Stimulated activated CD4-positive, alpha-beta T cell treated with anti-CD3 and anti-CD28 coated beads, Interleukin-1b, Interleukin-23, amount 100 ng/mL, for 24 hours (primary cell): ENCODE measurements at places on chromosomes 16 and 17.
A peak's percentile ranks its signal among the peaks of the same experiment; 100 is the strongest.

DNA sequence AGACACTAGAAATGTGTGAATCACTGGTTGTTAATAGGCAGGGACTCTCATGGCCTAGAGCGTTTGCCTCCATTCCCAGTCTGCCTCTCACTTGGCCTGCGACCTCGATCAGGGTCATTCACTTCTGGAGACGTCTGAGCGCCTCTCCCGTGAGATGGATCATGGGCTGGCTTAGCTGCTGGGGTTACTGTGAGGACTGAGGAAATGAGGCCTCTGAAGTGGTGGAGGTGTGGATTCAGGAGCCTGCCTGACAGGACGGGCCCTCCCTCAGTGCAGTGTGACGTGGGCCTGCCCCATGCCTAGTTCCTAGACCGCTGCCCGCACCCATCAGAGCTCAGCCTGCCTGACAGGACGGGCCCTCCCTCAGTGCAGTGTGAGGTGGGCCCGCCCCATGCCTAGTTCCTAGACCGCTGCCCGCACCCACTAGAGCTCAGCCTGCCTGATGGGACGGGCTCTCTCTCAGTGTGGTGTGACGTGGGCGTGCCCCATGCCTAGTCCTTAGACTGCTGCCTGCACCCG, 61.9 kb downstream of the BANP start:
- DNase-seq: no peak

DNA sequence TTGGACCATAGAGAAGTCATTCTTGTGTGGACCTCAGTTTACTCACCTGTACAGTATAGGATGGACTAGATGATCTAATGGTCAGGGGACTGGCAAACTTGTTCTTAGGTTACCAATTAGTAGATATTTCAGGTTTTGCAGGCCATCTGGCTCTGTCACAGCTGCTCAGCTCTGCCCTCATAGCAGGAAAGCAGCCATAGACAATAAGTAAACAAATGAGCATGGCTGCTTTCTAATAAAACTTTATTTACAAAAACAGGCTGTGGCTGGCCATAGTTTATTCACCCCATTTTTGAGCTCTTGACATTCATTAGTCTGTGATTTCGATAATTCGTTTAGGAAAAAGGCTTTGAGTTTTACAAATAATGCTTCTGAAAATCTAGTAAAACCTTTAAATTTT, 12.7 kb downstream of the BPTF start:
- DNase-seq: no peak

DNA sequence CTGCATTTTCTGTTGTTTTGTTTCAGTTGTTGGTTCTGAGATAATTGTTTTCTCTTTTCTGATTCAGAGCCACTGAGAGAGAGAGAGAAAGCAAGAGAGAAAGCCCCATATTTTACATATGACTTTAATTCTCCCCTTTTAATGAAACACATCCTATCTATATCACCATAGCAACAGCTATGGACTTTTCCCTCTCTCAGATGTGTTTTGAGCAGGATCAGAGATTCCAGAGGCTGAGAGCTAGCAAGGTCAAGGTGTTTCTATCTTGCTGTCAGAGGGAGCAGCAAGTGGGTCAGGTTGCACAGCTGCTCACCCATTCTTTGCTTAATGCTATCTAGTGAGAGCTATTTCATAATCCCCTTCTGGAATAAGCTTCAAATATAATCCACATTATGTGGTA, 415.9 kb downstream of the CA10 start:
- no peak for DNase-seq

- DNase-seq: no peak
Measured at GRCh38 chr17:77815127-77815905, 143.2 kb upstream of the TNRC6C start.

DNA sequence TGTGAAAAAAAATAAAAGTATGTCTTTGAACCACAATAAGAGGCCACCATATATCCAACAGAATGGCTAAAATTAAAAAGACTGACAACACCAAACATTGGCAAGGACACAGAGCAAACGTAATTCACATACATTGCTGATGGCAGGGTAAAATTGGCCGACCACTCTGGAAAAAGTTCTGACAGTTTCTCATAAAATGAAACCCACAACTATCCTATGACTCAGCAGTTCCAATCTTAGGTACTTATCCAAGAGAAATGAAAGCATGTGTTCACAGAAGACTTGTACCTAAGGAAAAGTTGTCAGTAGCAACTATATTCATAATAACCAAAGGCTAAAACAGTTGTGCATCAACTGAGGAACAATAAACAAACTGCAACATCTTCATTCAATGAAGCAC, 357.3 kb upstream of the XYLT1 start:
- no peak for DNase-seq

- no peak for DNase-seq
Measured at GRCh38 chr16:64250866-64251265, 871.0 kb downstream of the CDH11 start.

- no peak for DNase-seq
Measured at GRCh38 chr17:71987634-71988033, 133.2 kb upstream of the SOX9 start.

DNA sequence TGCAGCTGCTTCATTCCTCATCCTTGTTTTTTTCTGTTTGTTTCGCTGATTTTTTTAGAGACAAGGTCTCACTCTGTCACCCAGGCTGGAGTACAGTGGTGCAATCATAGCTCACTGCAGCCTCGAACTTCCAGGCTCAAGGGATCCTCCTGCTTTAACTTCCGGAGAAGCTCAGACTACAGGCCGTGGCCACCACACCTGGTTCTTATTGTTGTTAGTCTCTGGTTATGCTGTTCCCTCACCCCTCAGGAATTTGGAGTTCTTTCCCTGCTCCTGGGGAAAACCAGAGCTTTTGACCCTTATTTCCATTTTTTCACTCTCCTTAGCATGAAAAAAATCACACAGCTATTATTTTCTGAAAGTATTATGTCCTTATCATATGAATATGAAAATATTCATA, 1.8 kb downstream of the ODF4 start:
- DNase-seq: no peak

- no peak for DNase-seq
Measured at GRCh38 chr16:22300427-22301071, 3.3 kb downstream of the POLR3E start.

DNA sequence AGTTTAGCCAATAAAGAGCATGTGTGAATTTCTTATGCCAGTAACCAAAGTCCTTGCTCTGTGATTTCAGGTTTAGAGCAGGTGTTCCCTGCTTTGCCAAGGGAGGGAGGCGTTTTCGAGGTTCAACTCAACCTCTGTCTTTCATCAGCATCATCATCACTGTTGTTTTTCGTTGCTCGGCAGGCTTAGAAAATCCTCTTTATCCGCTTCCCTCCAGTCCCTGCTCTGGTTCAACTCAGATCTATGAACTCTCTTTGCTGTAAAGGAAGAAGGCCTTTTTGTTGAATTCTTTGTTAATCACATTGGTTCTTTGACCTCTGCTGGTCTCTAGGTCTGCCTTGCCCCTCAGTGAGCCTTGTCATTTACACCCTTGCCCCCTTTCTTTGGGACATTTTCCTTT, 243.9 kb upstream of the RBFOX1 start:
- no peak for DNase-seq

GRCh38 chr16:2341456-2342447, 1.2 kb upstream of the ABCA3 start:
- DNase-seq: no peak

- DNase-seq: no peak
Measured at GRCh38 chr16:48446534-48446920, 61.3 kb upstream of the SIAH1 start.

DNA sequence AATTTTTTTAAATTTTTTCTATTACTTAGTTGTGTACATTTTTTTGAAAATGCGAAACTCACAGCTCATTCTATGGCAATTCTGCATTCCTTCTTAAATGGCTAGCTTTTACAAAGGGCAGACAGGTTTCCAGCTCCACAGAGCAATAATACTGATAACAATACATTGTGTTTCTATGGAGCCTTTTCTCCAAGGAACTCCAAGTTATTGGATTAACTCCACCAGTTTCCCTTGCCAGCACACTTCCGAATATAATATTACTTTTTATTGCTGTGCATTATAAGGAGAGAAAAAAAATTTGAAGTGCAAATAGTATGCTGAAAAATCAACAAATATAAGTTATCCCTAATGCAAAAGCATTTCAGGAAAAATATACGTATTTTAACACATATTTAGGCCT, 127.5 kb upstream of the PSMD7 start:
- DNase-seq: no peak

DNA sequence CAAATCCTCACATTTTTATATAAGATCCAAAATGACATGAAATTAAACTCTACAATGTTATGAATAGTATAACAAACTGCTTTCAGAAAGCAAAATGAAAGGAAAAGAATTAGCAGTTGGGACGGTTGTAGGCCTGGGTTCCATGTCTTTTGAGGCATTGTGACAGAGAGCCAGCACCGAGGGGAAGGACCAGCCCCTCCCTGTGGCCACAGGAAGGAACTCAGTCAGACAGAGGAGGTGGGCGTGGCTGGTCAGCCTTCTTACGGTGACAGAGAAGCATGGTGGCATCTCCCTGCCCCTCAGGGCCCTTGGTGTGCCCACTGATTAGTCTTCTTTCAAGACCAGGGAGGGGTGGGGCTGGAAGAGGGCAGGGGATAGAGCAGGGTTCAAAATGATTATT, 5.7 kb downstream of the ZNF319 start:
- DNase-seq: no peak

DNA sequence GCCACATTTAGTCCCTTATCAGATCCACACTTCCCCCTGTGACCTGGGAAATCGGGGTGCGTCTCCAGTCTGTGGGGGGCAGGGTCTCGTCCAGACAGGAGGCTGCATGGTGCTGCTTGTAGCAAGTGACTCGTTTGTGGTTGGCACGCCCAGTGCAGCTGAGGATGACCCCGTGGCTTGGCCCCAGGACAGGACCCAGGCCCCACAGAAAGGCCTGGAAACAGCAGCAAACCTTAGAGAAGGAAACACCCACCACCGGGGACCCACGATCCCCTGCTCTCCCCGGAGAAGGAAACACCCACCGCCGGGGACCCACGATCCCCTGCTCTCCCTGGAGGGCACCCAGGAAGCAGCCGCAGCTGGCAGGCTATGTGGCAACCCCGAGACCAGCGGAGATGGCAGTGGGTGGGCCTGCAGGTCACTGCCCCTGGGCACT, 8.2 kb upstream of the C16orf95 start:
- no peak for DNase-seq

DNA sequence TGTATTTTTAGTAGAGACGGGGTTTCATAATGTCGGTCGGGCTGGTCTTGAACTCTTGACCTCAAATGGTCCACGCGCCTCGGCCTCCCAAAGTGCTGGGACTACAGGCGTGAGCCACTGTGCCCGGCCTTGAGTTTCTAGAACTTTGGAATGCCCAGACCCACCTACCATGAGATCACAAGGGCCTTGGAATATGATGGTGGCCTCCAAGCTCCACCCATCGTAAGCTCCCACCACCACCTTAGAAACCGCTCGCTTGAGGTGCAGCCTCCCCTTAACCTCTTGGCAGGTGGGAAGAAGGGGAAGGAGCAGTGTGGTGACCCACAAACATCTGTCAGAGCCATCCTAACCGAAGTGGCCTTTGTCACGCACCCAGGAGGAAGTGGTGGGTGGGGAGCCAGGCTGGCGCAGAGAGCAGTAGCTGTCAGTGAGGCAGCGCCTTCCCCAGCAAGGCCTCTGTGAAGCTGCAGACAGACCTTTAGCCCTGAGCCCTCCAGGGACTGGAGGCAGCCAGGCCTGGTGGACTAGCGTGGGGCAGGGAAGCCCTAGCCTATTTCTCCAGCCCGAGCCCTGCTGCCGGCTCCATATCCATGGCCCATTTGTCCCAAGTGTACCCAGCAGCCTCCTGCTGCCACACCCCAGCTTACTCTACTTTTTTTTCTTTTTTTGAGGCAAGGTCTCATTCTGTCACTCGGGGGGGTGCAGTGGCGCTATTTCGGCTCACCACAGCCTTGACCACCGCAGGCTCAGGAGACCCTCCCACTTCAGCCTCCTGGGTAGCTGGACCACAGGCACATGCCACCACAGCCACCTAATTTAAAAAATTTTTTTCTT, 13.1 kb upstream of the SEPHS2 start:
- DNase-seq: peak; percentile 67

GRCh38 chr17:76515274-76515949, 14.2 kb upstream of the RHBDF2 start:
- DNase-seq: peak; percentile 74

DNA sequence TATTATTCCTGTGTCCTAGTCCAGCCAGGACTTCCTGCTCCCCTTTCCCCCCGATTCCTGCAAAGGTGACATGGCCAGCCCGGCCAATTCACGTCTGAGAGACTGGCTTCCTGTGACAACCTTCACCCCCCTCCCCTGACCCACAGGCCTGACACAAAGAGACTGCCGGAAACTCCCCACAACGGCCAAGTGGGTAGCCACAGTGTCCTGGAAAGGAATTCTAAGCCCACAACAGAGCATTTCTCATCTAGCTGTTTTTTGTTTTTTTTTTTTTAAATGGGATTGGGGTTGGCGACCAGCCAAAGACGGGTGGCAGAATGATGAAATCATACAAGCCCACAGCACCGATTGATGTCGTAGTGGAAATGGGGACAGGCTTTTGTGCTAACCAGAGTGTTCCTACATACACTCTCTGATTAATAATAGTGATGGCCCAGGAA, 2.8 kb upstream of the XAF1 start:
- DNase-seq: no peak

DNA sequence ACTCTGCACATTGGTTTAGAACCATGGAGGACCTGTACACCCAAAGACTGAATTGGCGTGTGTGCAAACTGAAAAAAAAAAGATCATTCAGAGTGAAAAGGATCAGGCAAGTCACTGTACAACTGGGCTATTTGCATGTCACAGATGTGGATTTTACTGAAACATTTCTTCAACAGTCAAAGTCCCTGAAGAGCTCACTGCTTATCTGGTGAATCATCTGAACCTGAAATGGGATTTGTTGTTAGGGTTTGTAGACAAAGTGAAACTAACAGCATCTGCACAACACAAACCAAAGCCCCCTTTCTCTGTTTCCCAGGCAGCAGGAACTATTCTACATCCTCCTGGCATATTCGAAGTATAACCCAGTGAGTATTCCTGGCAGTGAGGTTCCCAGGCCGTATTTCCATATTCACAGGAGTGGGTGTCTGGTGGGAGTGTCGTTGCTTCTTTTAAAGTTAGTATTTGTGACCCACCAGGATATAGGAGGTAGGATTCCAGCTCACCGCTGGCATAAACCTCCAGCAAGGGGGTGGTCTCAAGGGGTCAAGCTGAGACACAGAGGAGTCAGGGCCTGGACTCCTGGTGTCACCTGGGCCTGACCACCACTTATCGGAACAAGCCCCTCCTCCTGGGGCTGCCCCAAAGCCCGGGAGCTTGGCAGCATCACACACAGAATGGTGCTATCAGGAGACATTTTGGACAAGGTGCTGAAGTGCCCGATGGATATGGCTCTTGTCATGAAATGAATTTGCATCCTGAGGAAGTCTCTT, 80.9 kb downstream of the GOSR1 start:
- DNase-seq: no peak

- no peak for DNase-seq
Measured at GRCh38 chr17:65467156-65467555, 94.3 kb downstream of the AXIN2 start.

DNA sequence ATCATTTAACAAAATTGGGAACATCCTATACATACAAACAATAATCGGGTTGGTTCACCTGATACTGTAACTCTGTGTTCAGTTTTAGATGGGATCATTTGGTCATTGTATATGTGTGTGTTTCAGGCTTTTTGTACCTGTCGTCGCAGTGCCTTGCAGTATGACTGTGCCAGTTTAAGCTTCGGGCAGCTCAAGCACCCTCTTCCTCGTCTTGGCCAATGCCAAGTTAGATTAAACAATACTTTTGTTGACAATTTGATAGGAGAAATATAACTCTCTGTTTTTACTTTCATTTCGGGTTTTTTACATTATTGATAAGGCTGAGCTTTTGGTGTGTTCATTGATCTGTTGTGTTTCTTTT, 37.0 kb upstream of the ARHGAP17 start:
- no peak for DNase-seq

- no peak for DNase-seq
Measured at GRCh38 chr16:84155771-84156170, 10.7 kb downstream of the DNAAF1 start.
